ENCODE measurements at places on chromosomes 11 and 22.
A peak's percentile ranks its signal among the peaks of the same experiment; 100 is the strongest.

GRCh38 chr11:121153472-121153871 is 52.4 kb downstream of the TECTA start:
- no peak for DNase-seq

DNA sequence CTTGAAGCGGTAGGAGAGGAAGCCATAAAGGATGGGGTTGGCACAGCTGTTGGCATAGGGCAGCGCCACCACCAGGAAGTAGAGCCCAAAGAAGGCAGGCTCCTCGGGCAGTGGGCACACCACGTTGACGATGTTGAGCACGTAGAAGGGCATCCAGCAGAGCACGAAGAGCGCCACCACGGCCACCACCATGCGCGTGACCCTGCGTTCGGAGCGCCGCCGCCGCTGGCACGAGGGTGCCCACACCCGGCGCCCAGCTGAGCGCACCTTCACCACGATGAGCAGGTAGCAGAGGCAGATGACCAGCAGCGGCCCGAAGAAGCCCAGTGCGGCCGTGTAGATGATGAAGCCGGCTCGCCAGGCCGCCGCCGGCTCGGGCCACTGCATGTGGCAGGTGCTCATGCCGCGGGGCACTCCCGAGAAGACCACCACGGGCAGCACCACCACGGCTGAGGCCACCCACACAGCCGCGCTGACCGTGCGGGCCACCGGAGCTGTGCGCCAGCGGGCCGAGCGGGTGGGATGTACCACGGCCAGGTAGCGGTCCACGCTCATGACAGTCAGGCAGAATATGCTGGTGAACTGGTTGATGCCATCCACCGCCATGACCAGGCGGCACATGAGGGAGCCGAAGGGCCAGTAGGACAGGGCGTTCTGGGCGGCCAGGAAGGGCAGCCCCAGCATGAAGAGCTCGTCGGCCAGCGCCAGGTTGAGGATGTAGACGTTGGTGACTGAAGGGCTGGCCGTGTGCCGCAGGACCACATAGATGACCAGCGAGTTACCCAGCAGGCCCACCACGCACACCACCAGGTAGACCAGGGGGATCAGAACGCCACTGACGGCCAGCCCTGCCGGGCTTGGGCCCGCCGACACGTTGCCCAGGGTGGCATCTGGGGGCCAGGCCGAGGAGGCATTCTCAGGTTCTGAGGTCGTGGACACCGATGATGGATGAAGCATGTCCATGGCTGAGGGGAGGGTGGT is 5.1 kb downstream of the SSTR3 start:
- no peak for DNase-seq

DNA sequence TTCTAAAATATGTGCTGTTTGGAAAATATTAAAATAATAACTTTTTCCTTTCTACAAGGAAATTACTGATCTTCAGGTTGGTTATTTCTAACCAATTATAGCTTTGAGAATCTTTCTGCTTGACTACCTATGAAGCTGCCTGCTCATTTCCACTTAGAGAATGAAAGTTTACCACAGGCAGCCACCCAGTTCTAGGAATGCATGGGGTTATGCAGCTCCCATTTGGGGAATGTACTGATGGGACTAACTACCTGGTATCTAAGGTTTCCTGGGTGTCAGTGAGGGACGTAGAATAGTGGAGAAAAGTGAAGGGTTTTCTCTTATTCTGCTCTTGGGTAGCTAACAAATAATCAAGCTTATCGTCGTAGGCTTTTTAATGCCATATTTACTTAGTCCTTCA is 73.4 kb downstream of the DEUP1 start:
- no peak for DNase-seq

DNA sequence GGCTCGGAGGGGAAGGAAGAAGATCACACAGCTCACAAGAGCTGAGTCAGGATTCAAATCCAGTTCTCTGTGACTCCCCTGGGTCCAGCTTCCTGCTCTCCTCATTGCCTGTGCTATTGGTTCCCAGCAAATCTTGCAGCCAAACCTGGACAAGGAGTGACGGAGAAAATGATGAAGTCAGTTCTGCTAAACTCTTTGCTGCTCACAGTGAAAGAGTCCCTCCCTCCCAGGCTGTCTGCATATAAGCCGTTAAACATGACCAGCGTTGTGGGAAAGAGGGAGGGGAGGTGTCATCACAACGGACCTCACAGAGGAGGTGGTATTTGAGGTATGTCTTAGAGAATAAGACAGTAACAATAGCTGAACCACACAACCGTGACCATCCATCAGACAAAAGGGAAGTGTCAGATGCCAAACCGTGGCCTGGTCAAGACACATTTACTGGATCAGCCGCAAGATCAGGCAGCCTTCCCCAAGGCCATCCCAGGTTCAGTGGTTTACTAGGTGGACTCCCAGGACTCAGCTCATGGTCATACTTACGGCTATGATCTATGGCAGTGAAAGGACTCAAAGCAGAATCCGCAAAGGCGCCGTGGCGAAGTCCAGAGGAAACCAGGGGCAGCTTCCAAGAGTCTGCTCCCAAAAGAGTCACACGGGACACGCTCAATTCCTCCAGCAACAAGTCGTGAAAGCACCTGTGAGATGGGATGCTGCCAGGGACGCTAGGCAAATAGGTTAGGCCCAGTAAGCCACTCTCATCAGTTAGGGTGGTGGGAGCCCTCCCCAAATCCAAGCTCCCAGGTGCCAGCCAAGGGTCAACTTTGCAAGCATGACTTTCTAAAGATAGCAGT is 2.8 kb upstream of the CYTH4 start:
- DNase-seq = peak; percentile 33

- no peak for DNase-seq
Measured at GRCh38 chr22:44677353-44677840, 24.6 kb upstream of the PRR5 start.

DNA sequence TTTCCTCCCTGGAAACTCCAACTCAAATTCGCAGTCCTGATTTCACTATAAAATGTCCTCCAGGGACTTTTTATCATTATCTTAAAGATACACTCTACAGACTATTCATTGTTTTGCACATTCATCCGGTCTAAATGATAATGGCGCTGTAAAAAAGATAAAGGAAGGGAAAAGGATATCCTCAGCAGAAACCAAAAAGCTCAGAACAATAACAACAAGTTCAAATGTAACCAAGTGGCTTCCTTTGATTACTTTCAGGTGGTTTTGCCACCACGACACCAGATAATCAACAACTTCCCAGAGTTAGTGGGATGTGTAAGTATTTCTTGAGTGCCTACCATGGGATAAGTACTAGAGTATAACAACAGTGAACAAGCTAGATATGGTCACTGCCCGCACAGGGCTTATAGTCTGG is 26.3 kb downstream of the PRCP start:
- DNase-seq = no peak

DNA sequence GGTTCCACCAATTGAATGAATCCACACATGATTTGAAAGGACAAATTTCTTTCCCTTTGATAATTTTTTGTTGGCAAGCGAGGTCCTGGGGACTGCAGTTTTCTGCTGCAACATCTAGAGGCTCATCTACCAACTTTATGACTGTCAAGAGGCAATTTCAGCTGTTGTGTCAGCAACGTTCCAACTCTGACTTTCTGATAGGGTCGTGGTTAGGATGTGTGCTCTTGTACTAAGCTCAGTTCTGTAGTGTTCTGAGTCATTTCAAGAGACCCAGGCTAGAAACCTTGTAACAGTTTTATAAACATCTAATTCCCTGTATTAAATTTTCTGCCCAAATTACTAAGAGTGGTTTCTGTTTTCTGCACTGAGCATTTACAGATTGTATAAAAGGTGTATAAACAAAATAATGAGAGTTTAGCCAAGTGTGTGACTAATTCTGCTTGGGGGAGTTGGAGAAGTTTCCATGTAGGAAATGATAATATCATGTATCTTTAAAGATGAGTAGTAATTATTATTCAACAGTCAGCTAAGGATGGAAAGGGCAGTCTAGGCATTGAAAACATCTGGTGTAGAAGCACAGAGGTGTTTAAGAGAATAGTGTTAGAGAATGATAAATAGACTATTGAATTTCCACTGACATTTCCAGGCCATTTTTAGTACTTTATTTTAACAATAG is 72.2 kb downstream of the RBMXL2 start:
- no peak for DNase-seq

GRCh38 chr11:10900681-10901415 is 43.0 kb upstream of the ZBED5 start:
- DNase-seq = no peak

DNA sequence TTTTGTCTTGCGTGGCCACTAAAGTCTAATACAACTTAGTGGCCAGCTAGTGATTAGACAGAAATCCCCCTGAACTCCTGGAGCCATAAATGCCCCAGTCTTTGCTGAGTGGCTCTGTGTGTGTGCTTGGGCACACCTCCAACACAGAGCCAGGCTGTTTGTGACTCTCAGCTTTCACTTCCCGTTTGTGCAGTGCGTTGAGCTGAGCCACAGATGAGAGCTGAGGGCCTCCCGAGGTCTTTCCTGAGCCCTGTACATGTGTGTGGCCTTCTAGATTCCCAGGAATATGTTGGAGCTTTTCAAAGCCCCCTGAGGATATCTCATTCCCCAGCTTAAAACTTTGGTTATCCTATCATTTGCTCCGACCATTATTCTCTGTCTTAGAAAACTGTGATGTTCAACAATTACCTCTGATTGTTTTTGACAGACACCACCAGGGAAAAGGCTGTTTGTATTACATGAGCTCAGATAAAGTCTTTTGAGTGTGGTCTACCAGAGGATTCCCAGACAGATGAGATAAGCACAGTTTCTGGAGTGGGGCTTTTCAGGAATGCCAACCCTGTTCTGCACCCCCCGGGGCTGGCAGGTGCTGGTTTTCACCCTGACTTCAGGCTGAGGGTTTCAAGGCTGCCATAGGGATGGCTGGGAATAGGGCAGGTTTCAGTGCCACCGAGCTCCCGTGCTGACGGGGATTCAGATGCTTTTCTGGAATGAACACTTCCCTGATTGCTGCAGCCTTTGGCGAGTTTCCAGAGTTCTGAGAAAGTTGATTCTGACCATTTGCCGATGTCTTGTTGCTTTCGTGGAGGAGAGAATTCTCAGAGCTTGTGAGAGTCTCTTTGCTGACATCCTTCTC is 23.8 kb downstream of the IGHMBP2 start:
- peak; percentile 52 for DNase-seq

DNA sequence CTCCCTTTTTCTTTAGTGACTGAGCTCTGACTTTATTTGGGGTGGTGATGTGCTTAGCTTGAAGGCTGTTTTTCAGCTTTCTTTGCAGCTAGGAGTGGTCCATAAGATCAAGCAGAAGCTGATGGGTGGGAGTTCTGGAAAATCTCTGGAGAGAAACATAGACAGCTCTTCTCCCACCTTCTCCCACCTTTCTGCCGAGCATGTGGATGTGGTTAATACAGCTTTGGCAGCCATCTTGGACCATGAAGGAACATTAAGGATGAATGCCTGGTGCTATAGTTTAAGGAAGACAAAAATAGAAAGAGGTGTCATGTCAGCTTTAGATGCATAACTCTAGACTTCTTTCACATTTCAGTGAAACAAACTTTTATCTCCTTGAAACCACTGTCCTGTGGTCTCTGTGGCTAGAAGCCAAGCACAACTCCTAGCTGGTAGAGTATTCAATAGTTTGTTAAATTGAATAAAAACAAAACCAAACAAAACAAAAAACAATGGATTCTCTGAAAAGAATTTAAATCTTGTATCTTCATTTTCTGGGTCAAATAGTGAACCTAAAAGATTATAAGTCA is 203.6 kb upstream of the SESN3 start:
- DNase-seq = no peak

- peak; percentile 13 for DNase-seq
Measured at GRCh38 chr11:12717851-12718291, 43.6 kb downstream of the TEAD1 start.

DNA sequence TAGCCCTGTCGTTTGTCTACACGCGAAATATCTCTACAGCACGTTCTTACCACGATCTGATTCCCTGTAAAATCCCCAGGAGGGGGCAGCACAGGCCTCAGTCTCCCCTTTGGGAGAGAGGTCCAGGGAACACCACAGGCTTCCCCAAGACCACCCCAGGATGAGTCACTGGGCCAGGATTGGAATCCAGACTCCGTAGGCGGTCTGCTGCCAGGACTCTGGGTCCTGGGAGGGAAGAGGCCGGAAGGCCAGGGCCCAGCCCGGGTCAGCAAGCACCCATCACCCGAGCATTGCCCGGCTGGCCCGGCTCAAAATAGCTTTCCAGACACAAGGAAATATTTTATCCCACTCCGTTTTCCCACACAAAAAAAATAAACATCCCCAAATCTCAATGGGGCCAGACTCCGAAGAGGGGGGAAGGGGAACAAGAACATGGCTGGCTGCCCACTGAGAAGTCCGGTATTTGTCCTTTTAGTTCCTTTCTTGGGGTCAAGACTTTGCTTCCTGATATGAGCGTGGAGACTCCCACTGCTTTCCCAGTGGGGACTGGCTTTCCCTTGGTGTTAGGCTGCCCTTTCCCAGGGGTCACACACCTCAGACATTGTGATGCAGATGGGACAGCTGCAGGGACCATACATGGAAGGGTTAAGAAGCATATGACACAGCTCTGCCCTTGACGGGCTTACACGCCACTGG is 91.3 kb downstream of the LRRC32 start:
- DNase-seq = no peak

DNA sequence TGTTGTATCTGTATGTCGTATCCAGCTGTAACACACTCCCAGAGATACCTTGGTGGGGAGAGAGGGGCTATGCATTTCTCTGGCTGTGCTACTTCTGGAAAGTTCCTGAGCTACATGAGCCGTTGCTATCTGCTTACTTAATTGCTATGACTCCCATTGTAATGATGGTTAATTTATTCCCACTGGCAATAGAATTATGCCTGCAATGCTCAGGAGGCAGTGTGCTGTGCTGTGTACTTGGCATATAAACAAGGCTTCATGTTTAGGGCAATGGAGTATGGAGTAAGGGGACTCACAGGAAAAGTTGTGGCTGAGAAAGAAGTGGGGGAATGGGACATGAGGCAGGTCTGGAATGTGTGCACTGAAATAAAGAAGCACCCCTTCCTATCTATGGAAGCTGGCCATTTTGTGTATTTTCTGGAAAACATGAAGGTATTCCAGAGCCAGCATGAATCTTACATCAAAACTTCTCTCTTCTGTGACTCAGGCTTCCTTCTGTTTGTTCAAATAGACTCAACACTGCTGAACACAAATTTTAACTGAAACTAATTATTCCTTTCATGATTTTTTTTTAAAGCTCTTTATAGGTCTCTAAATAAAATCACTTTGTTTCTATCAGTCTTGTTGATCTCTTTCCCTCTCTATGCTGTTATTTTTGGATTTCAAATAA is 40.6 kb downstream of the CD44 start:
- DNase-seq = no peak

DNA sequence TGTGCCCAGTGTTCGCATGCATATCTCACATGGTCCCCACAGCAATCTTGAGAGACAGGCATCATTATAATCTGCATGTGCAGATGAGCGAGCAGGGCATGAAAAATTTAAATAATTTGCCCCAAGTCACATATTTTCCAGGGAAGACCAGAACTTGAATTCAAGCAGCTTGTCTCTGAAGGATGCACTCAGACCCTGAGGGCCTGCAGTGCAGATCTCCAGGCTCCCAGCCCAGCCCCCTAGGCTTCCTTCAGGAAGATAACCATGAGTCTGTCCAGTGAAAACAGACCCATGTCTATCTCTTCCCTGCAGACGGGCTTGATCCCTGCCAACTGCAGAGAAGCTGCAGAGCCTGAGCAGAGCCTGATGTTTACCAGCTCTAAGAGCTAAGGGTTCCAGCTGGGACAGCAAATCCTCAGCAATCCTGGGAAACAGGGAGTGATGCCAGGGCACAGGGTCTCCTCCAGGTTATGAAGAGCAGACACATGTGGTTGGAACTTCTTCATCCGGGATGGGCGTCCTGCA is 55.1 kb downstream of the NAV2 start:
- no peak for DNase-seq

- no peak for DNase-seq
Measured at GRCh38 chr11:122494221-122494620, 161.3 kb upstream of the UBASH3B start.

All from CD4-positive, alpha-beta T cell treated with Interleukin-4 for 1 hour (primary cell).